ENCODE measurements at places on chromosomes 4 and X.

DNA sequence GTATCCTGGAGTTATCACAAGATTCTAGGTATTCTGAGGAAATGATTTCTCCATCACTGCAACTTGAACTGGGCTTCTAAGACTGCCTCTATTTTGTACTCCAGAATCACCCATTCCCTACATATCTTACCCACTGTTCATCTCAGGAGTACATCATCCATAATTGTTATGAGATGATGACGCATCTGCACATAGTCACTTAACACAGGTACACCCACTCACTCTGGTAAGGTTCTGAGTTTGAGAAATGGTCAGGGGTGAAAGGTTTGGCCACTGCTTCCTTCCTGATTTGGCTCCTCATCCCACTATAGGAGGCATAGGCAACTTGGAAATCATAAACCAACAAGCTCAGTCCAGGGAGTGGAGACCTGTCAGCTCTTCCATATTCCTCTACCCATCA lies 143.9 kb downstream of the GLRA2 start:
- no peak for DNase-seq

GRCh38 chr4:128385683-128386304 lies 98.2 kb upstream of the PGRMC2 start:
- DNase-seq, result no peak

DNA sequence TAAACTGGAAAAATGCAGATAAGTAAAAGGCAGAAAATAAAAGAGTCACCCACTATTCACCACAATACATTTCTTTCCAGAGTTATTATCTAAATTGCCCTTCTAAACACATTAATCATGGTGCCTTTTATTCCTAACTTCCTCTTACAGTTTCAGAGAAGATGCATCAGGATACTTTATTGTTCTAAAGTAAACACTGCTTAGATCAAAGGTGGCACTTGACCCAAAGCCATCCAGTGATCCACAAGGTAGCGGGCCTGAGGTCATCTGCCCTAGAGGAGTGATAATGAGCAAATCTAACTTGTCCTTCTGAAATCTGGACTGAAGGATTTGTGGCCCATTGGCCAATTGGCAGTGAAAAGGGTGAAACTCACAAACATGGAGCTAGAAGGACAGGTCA lies 12.0 kb upstream of the TMEM154 start:
- no peak for DNase-seq

GRCh38 chrX:69138118-69138390 lies 27.2 kb downstream of the PJA1 start:
- no peak for DNase-seq

- DNase-seq, result no peak
Observed at GRCh38 chr4:189835505-189835904, 105.2 kb upstream of the FRG1 start.

- no peak for DNase-seq
Observed at GRCh38 chr4:81555489-81555888, 83.8 kb upstream of the RASGEF1B start.

GRCh38 chr4:18722748-18723191 lies 701.2 kb upstream of the LCORL start:
- no peak for DNase-seq

- DNase-seq, result no peak
Observed at GRCh38 chrX:107197319-107197718, 8.9 kb downstream of the NUP62CL start.

- no peak for DNase-seq
Observed at GRCh38 chr4:41832961-41833360, 84.4 kb upstream of the PHOX2B start.

GRCh38 chrX:20378233-20378920 lies 111.7 kb upstream of the RPS6KA3 start:
- DNase-seq, result no peak

- no peak for DNase-seq
Observed at GRCh38 chr4:147633113-147633512, 15.9 kb downstream of the TMEM184C start.

DNA sequence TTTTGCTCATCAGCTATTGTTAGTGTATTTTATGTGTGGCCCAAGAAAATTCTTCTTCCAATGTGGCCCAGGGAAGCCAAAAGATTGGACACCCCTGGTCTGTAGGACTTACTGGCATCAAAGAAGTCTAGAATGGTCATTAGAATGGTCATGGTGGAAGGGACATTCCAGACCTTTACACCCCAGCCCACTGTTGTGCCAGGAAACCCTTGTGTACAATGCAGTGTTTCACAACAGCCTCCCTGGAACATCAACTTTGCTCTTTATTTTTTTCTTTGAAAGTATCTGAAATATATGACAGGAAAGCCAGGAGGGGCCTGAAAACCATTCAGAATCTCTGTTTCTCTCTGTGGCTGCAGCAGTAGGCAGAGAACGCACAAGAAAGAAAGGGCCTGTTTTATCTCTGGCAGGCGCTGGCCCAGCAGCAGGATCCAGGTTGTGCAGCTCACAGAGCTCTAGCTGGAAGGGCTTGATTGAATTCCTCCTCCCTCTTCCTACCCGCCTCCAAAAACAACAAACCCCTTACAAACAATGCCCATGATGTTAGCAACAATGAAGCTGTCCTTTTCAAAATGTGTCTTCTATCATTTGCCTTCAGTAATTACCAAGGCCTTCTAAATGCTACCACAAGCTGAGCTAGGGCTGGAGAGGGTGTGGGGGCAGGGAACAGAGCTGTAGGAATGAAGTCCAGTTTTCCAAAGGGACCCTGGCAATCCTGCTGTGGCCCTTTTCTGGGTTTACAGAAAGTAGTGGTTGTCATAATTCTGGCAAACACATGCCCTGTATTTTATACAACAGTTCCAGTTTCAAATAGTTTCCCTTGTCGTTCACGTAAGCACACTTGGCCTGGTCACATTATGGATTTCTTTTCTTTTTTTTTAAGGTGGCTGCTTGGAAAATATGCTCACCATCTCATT lies 32.3 kb upstream of the TFDP3 start:
- no peak for DNase-seq

- DNase-seq, result no peak
Observed at GRCh38 chr4:122612540-122612939, 8.3 kb downstream of the IL21 start.

DNA sequence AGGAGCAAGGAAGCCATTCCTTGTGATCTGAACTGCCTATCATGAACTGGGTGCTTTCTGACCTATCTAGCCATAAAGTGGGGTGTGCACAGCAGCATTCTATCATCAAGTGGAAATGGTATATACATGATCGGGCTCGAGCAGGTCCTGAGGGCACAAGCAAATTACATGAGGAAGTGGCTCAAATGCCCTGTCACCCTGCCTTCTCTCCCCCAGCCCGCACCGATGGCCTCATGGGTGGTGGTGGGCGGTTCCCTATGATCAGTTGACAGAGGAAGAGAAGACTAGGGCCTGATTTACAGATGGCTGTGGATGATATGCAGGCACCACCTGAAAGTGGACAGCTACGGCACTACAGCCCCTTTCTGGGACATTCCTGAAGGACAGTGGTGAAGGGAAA lies 46.3 kb upstream of the BCLAF3 start:
- no peak for DNase-seq

- DNase-seq, result no peak
Observed at GRCh38 chr4:155234206-155234605, 25.8 kb downstream of the NPY2R start.

GRCh38 chrX:100743009-100743607 lies 11.2 kb upstream of the SYTL4 start:
- DNase-seq, result no peak

- DNase-seq, result no peak
Observed at GRCh38 chrX:149230689-149231088, 274.4 kb downstream of the IDS start.

DNA sequence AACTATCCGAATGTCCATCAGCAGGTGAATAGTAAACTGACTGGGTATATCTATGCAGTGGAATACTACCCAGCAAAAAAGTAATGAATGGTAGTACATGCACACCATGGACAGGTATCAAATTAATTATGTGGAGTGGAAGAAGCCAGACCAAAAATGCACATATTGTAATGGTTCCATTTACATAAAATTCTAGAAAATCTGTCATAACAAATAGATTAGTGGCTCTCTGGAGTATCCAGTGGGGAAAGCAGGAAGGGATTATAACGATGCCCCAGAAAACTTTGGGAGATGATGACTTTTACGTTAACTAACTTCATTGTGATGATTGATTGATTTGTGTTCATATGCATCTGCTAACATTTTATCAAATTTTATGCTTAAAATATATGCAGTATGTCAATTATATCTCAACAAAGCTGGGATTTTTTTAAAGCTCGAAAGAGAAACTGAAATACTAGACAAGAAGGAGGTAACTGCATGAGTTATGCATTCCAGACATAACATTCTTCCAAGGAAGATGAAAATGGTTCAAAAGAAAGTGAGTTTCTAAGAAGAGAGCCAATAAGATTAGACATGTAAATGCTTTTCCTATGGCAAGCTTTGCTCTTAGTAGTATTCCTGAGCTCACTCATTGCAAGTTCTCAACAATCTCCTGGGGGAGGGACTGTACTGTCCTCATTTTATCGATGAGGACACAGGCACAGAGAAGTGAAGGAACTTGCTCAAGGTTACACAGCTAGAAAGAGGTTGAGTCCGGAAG lies 58.6 kb upstream of the MSX1 start:
- no peak for DNase-seq

- no peak for DNase-seq
Observed at GRCh38 chr4:155761916-155762315, 3.1 kb downstream of the GUCY1B1 start.

DNA sequence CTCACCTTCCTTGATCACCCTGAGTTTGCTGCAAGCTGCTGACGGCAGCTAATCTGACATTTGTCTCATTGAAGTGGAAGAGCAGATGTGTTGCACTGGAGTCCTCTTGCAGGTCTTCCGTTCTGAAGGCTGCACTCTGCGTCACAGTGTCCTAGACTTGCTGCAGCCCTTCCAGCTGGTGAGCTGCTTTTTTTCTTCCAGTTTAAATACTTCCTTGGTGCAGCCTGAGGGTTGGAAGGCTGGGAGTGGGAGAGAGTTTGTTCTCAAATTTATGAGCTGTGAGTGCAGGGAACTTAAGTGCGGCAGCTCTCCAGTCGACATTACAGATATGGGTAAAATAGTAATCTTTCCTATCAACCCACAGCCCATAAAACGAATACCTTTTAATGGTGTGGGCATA lies 303.6 kb upstream of the FAT1 start:
- DNase-seq, result no peak

DNA sequence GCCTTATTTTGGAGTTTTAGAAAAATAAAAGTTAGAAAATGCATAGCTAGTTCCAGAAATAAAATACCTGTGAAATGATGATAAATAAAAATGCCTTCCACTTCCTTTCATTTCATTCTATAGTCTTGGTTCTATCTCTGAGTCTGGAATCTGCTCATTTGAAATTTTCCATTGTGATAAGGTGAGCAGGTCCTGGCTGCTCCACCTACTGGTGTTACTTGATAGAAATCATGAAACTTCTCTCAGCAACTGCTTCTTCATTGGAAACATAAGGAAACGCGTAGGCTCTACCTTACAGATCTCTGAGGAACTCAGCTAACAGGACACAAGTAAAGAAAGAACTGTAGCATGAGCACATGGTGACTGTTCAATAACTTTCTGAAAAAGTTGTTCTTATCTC lies 141.8 kb downstream of the DCHS2 start:
- DNase-seq, result no peak

GRCh38 chr4:138897811-138898226 lies 117.8 kb upstream of the NOCT start:
- no peak for DNase-seq

DNA sequence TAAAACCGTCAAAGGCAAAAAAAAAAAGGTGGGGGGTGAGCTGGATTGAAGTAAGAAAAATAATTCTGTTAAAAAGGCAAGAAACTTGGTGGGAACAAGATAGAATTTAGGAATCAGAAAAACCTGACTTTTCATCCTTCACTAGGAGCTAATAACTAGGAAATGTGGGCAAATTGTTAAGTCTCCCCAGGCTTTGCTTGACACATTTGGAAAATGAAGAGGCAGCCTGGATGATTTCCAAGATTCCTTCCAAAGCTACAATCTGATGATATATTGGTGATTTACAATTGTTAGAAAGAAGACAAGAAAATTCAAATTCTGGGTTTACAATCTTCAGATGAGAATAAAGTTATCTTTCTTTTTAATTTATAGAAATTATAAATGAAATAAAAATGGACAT lies 1062.5 kb downstream of the ADGRL3 start:
- no peak for DNase-seq

DNA sequence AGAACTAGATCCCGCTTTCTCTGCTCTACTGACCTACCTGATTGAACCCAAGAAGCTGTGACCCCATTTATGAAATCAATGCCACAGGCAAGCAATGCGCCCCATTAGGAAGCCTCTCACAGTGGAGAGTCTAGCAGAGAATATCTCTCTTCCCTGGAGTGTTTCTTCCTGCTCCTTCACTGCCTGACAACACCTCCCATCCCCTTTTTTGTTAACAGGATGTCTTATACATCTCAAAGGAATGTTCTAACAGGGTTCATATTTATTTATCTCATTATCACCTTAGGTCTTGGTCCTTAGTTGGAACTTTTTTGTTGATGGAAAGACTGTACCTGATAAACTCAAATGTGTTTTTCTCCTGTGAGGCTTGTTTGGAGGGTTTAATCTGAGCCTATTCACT lies 35.5 kb downstream of the SLIT2 start:
- DNase-seq, result no peak

GRCh38 chr4:123450393-123450792 lies 53.8 kb downstream of the SPRY1 start:
- no peak for DNase-seq

GRCh38 chr4:3865986-3866812 lies 100.0 kb downstream of the ADRA2C start:
- no peak for DNase-seq

- DNase-seq, result no peak
Observed at GRCh38 chr4:166903408-166903807, 330.9 kb downstream of the SPOCK3 start.

DNA sequence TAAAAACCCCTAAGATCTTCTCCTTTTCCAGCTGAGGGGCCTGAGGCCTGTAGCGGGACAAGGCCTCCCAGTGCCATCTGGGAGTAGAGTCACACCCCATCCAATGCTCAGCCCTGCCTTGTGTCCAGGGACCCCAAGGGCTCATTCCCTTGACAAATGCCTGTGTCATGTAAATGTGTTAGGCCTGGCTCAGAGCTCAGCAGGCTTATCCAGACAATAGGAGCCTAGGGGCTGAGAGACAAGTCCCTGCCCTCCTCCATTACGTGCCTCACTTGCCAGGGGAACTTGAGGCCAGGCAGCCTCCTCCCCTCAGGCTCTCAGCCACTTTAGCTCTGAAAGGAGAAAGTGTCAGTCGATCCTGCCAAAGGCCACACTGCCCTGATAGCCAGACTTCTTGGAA lies 166.8 kb upstream of the MAMLD1 start:
- DNase-seq, result no peak

- no peak for DNase-seq
Observed at GRCh38 chrX:115900425-115900824, 270.1 kb upstream of the AGTR2 start.

GRCh38 chr4:126431049-126431448 lies 1116.3 kb downstream of the FAT4 start:
- no peak for DNase-seq

DNA sequence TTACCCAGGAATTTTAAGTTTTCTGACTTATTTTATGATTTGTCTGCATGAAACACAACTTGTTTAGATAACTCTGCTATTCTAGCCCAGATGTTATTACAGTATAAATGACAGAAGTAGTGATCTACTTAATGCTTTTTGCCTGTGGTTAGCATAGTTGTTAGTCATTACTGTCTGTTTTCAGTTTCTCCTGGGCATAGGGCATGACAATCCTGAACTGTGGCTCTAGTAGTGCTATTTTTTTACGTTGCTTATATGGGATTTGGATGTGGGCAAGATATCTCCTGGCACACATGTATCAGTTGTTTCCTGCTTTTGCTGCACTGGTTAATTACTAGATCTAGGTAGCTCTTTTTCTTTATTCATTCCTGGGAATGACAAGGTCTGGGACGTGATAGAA lies 1005.8 kb downstream of the PCDH18 start:
- no peak for DNase-seq
